ENCODE measurements at places on chromosomes 6 and 20.
A peak's percentile ranks its signal among the peaks of the same experiment; 100 is the strongest.

DNA sequence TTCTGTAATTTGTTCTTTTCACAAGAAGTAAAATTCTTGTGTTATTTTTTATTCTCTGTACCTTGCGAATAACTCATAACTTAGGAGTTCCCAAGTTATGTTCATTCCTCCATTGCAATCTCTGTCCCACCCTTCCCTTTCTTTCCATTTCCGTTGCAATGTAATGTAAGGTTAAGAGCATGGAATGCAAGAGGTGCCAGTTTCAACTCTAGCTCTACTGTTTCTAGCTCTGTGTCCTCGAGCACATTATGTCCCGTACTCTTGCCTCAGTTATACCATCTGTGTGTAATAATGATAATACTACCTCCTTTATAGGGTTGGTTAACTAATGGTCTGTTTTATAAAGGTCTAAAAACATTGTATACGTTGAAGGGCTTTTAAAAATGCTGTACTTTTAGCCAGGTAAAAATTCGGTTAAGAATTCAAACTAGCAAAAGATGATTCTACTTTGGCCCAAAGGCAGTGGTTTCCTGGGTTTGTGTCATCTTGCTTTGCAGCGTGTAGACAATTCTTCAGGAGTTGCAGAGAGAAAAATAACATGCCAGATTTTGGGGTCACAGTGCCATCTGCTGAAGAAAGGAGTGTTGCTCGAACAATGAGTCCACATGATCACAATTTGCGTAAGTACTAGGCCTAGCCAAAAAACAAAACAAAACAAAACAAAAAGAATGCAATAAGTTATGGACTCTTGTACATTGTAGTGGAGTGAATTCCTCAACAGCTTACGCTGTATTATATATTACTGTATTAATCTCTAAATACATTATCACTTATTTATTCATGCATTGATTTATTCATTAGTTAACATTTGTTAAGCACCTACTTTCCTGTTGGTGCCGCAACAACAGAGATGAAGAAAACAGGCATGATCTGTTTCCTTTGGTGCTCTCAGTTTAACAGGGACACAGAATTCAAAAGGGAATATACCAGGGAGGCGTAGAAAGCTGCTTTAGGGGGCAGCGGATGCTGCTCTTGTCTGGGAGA is 10.0 kb upstream of the PFDN4 start:
- DNase-seq: no peak

DNA sequence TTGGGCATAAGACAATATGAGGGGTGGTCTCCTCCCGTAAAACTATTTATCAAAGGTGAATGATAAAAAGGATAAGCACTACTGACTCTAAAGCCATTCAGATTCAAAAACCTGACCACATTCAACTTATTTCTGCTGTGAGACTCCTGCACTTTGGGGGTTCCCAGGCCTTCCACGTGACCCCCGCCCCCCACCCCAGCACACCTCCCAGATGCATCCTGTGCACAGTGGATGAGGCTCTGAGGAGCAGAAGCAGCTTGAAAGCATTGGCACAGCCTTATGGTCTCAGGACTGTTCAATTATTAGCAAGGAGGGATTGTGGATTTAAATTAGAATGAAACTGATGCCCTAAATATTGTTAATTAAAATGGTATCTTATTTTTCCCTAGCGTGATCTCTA is 55.1 kb upstream of the SAMD5 start:
- DNase-seq: no peak

DNA sequence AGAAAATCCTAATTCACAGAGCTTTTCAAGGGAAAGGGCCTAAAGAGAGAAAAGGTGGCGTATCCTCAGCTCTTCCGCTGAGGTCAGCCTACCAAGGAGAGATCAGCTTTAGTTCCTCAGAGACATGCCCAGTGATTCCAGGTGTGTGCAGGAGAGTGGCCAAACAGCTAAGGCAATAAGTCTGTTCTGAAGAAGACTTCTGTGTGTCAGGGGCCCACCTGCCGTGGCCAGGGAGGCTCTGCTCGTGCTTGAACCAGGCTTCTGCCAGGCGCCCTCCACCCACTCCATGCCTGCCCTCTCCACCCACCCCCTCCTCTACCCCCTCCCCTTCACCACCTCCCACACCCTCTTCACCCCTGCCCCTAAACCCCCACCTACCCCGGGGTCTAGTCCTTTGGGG is 67.4 kb upstream of the ARMC2 start:
- DNase-seq: no peak

GRCh38 chr6:153959276-153959675 is 79.8 kb upstream of the OPRM1 start:
- DNase-seq: no peak

GRCh38 chr6:89475634-89476033 is 42.7 kb downstream of the ANKRD6 start:
- no peak for DNase-seq

DNA sequence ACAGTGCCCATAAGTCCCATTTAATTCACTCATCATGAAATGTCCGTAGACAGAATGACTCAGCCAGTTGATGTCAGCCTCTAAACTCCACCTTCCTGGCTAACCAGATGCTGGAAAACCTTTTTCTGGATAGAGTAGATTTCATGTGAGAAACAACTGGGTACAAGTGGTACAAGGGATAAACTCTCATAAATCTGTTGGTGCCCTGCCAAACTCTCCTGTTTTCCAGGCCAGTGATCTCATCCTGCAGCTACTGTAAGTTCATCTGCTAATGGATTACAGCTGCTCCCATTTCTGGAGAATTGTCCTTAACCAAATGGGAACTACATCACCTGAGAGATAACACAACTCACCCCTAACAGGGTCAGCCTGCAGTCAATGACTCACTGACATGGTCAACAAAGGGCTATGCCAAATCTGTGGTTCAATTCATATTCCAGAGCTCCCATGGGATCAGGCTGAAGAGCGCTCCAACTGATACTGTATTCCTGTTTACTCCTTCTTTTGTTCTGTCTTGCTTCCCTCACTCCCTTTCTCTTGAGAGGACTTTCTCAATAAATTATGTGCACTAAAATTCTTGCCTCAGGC is 210.1 kb upstream of the HDDC2 start:
- DNase-seq: no peak

GRCh38 chr20:34069341-34070078 is 42.5 kb downstream of the EIF2S2 start:
- DNase-seq: peak; percentile 79

GRCh38 chr6:73513496-73513854 is 7.4 kb downstream of the EEF1A1 start:
- DNase-seq: no peak

DNA sequence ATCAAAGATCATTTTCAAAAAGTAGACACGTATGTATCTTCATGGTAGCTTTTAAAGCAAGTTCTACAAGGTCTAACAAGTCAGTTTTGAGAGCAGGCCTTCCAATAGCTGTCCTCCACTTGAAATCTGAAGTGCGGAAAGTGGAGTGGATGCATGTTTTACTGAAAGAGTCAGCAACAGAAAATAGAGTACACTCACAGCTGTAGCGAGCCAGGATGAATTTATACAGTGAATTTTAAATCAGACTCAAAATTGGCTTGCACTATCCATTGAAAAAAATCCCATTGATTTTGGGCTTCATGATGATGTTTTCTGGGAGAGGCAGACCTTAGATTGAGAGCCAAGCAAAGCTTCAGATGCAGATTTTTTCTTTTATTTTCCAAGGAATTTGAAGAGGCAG is 80.6 kb downstream of the GJA10 start:
- no peak for DNase-seq

DNA sequence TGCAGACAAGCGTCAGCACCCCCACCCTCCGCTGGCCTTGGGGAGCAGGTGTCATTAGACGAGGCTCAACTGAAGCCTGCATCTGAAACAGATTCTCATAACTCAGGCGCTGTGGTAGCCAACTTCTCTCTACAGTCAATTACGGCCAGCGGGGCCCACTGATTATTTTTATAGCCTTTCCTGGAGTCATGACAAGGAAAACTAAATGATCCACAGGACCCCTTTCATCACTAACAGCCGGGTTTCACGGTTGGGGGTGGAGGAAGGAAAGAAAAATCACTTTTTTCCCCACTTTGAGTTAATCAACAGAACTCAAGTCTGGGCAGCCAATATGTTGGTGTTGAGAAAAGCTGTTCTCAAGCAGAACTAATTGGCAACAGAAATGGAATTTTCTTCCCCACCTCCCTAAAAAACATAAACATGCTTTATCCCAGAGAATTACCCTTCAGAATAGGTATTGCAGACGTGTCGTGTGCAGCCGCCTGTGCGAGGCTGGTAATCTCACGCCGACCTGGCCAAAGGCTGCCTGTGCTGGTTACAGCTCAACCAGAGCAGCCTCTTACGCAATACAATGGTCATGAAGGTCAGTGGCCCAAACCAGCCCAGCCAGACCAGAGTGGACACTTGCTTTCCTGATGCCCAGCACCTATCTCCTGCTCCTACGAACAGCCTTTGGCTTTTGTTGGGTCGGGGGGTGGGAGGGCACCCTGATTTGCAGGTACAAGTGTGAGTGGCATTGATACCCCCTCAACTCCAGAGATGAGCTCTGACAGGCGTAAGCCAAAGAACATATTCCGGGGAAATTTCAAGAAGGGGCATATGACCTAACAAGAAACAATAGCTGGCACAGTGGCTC is 11.0 kb downstream of the RIPOR3 start:
- no peak for DNase-seq

- DNase-seq: no peak
These were observed 215.6 kb downstream of the FOXC1 start for GRCh38 chr6:1825277-1825676.

- no peak for DNase-seq
These were observed 293.8 kb downstream of the FRK start for GRCh38 chr6:115766745-115767462.
